ENCODE measurements at places on chromosomes 2 and 18.

DNA sequence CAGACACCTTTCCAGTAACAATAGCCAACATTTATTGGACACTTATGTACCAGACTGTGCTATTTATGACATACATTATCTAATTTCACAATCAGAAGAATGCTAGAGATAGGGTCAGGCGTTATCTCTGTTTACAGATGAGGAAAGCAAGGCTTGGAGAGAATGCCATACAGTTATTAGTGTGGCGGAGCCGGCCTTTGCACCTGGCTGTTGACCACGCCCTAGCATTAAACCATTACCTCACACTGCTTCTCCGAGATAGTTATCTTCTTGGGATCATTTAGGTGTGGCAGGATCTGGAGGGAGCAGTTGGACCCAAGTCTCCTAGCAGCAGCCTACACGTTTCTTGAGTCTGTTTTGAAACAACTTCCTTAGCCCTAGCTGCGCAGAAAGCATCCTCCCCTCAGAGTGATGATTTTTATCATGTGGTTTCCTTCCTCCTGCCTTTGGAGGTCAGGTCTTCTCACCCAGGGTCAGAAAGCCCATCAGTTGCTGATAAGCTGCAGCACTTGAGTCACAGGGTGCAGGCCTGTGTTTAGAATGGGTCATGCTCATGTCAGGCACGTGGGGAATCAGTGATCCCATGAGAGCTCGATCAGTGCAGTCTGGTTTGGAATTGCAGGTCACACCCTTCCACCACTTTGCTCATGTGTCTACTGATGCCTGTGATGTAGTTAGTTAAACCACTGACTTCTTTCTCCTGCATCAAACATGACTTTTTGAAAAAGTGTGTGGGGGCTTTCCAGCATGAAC is 118.2 kb downstream of the SPTBN1 start:
- peak; percentile 75 for DNase-seq

GRCh38 chr2:209694748-209695147 is 76.9 kb upstream of the UNC80 start:
- no peak for DNase-seq

DNA sequence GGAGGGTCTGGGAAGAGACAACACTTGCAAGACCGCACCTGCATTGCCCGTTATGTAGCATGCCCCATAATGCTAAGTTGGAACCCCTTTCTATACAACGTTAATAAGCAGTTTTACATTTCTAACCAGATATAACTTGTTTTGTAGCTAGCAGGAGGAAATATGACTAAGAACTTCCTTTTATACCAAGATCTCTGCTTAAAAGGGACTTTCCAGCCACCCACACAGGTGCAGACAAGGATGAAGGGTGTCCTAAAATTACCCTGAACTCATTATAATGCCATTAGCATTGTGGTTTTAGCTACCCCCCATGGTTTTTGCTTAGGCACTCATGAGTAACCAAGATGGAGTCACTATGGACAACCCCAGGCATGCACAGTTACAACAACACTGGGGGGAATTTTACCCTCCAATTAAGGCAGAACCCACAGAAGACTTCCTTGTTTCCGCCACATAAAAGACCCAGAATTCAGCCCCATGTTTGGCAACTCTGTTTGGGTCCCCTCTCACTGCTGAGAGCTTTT is 362.8 kb downstream of the CBLN2 start:
- peak; percentile 2 for DNase-seq

DNA sequence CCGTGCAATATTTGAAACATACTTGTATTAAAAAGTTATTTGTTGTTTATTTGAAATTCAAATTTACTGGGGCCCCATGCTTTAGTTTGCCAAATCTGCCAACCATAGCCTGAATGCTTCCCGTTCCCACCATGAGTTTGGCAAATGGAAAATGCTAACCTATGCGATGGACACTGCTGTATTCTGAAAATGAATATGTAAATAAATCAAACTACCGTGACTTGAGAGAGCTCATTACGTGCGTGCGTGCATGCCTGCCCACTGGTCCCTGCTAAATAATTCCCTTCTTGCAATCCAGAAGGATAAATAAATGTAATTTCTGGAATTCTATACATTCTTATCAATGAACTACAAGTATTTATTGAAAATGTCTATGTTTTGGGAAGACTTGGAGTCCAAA is 3.2 kb downstream of the BOD1L2 start:
- DNase-seq, result no peak

- DNase-seq, result no peak
Measured at GRCh38 chr18:31554776-31555175, 36.9 kb upstream of the TTR start.

GRCh38 chr2:58701688-58702301 is 460.7 kb upstream of the FANCL start:
- no peak for DNase-seq
